Hindlimb muscle (tissue), 1 donor: ENCODE measurements at places on chromosomes 6 and 20.

DNA sequence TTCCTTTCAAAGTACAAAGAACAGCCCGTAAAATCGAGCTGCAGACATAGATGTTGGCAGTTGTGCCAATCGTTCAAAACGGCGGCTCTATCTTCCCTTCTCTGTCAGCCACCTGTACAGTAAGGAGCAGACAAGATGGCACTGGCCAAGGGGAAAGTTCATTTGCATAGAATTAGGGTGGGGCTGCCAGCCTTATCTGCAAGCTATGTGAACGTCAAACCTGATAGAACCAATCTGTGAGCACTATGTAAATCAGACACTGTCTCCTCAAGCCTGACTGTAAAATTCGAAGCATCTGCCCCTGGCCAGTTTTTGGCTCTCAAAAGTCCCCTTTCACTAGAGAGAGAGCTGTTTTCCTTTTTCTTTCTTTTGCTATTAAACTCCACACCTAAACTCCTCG lies 374.5 kb downstream of the EPM2A start:
- DNase-seq = no peak

GRCh38 chr6:125182237-125183008 lies 28.9 kb downstream of the TPD52L1 start:
- DNase-seq = no peak

DNA sequence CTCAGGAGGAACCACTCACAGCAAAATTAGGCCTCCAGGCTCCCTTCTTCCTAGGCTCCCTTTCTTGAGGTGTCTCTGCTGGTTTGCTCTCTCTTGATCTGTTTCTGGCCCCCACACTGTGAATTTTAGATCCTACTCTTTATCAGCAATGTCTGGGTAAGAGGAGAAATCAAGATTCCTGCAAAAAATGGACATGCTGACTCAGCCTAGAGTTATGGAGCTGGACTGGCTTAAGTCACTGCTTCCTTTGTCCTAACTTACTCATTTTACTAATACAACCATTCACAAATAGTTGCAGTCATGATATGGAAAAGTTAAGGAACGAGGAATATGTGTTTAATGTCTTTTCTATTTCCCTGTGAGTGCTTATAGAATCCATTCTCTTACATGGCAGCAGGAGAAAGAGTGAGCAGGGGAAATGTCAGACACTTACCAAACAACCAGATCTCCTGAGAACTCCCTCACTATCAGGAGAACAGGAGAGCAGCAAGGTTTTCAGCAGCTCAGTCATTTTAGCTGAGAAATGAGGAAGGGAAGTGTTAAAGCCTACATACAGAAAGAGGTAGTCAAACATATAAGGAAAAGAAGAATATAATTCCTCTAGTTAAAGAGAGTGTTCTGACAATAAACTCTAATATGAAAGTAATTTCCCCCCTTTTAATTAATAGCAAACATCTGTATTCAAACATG lies 160.8 kb downstream of the PDE7B start:
- no peak for DNase-seq

DNA sequence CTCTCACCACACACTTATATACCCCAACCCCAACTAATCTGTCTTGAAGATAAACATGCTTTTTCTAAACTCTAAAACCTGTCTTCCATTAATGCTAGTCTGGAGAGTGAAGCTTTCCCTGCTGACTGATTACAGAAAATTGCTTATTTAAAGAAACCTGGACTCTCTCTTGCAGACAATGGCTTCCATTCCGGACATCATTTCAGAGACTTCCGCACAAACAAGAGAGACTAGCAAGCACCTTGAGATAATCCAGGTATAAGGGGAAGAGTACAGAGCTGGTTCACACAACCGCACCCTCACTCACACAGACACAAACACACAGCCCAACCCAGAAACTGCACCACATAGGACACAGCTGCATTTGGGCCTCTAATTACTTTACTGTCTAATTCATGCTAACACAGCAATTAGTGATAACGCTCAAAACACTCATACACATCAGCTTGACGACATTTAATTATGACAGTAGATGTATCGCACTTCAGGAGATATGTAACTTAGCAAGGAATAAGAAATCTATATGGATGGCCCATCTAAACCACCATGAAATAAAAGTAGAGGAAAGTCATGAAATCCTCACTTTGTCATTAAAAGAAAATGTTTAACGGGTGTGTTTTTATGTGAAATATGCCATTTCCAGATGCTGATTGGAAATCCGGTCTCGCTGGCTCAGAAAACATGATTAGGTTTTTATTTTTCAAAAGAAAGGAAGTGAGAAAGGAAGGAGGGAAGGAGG lies 138.1 kb upstream of the JARID2 start:
- DNase-seq = no peak

GRCh38 chr6:133404151-133404550 lies 163.0 kb downstream of the EYA4 start:
- DNase-seq = no peak

GRCh38 chr6:1739680-1740079 lies 130.0 kb downstream of the FOXC1 start:
- DNase-seq = no peak

GRCh38 chr6:3455569-3456394 lies 1.1 kb downstream of the SLC22A23 start:
- DNase-seq = no peak

DNA sequence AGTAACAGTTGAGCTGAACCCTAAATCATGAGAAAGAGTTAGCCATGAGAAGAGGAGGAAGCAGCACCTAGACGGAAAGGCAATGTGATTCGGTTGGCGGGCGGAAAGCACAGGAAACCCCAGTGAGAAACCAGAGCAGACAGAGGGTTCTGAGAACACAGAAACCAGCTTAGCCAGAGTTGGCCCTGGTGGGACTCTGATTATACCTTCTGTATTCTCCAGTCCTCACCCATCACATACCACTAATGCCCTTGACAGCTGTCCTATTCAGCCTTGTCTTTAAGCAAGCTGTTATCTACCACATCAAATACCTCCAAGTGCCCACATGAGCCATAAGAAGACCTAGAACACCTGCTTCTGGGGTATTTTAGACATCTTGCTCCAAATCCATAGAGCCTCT lies 58.9 kb upstream of the LRRC1 start:
- no peak for DNase-seq

DNA sequence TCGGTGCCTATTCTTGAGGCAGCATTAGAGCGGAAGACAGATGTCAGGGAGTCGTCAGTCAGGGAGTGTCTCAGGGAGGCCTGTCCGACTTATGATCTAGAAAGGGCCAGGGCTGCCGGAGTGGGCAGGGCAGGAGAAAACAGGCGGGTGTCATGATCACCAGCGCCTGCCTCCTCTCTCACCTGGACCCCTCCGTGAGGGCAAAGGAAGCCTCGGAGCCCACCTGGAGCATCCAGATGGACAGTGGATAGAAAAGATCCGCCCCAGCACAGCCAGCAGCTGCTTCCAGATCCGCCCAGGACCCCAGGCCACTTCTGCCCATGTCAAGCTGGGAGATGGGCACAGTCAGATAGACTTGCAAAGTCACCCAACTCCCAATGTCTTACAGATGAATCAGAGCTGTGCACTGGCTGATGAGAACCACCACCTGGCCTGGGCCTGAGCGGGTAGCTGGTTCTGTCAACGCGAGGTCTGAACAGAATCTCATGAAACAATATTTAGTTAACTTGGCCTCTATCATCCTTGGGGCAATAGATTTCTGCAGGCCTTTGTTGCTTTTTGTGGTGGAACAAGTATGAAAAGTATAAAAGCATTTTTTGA lies 22.2 kb downstream of the PSMG4 start:
- no peak for DNase-seq

DNA sequence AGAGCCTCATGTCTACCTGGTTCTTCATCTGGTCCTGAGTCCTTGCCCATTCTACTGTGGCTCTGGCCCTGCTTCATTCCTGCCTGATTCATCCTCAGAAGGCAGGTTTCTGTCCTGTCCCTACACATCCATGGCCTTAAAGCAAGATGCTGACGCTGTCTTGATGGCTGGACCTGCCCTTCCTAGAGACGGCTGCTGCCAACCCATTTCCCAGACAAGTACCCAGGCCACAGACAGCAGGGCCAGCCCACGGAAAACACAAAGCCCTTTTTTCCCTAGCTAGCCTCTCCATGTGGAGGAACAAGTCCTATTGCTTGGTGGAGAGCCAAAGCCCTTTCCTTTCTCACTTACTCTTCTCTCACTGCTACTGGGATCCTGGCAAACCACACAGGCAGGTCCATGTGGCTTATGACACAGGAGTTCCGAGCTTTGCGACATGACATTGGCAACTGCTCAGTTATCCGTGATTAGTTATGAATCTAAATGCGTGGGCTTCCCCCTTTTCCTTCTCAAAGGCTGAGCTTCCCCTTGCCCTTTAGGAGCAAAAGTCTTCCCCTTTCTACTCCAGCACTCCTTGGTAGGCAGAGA lies 72.9 kb downstream of the SLC22A3 start:
- DNase-seq = peak; percentile 21

GRCh38 chr20:4136078-4136966 lies 121.0 kb upstream of the RNF24 start:
- no peak for DNase-seq

GRCh38 chr6:6377621-6378020 lies 57.2 kb upstream of the F13A1 start:
- DNase-seq = no peak

- no peak for DNase-seq
Measured at GRCh38 chr20:37991157-37991866, 41.9 kb downstream of the TTI1 start.

DNA sequence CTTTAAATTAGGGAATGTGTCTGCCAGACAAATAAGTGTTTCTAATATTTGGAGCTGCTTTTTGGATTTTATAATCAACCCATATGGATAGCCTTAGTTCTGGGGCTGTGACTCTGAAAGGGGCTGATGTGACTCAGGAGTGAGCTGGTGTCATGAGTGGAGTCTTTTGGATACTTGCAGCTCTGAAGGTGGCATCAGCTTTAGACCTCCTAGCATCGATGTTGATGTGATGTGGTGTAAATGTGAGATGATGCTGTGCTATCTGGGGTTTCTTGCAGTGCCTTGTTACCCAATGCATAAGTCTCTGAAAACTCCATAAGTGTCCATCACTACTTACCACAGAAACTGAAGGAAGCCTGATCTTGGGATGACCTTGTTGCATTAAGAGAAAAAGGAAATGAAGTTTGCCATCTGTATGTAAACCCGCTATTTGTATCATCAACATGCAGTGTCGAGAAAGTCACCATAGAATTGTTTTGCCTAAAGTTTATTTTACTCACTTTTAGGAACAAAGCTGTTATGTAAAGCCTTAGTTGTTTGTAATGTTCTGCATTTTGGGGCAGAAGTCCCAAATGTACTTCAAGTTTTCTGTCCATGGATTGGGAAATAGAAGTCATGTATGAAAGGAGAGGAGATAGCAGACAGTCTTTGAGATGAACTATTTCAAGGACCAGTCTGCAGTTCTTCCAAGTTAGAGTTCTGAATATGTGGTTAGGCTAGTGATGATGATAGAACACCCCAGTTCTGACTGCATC lies 8.0 kb downstream of the FOXO3 start:
- DNase-seq = no peak
